Activated T-cell treated with anti-CD3 and anti-CD28 coated beads for 1 hour (primary cell): ENCODE measurements at places on chromosomes 7 and 10.

GRCh38 chr7:106501605-106502580 is 159.1 kb downstream of the CCDC71L start:
- no peak for DNase-seq

DNA sequence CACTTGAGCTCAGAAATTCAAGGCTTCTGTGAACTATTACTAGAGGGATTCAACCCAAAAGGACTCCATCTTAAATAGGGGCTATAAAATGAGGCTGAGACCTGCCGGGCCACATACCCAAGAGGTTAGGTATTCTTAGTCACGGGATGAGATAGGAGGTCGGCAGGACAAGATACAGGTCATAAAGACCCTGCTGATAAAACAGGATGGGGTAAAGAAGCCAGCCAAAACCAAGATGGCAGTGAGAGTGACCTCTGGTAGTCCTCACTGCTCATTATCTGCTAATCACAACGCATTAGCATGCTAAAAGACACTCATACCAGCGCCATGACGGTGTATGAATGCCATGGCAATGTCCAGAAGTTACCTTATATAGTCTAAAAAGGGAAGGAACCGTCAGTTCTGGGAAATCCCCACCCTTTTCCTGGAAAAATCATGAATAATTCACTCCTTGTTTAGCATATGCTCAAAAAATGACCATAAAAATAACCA is 101.2 kb upstream of the TRIM24 start:
- DNase-seq = no peak

- no peak for DNase-seq
These were observed 1.1 kb downstream of the SNX13 start for GRCh38 chr7:17939211-17939605.

DNA sequence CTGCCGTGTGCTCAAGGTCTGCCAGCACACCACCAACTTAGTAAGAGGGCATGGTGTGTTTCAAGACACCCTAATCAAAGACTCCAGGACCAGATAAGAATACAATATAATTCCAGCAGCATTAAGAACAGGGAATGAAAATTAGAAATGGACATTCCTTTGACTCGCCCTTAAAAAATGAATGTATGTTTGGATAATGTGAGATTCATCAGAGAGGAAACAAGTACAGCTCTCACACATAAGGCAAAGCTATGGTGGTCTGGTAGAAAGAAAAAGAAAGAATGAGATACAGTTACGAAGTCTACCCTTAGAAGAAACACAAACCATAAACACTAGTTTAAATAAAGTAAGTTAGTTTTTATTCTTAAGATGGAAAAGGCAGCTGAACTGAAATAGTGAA is 174.8 kb upstream of the ANK3 start:
- no peak for DNase-seq

DNA sequence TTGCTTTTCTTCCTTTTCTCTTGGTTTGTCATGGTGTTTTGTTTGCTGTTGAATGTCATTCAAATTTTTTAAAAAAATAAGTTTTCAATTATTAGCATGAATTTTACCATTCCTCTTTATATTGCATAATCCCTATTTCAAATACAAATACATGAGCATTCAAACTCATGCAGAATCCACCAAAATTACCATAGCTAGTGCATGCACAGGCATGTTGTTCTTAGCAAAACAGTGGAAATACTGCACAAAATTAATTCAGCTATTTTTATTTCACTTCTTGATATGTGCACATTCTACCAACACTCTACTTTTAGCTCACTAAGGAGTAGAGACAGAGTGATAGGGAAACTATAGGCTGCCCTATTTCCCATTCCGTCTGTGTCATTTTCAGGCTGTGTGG is 670.1 kb upstream of the LRRN3 start:
- DNase-seq = no peak

DNA sequence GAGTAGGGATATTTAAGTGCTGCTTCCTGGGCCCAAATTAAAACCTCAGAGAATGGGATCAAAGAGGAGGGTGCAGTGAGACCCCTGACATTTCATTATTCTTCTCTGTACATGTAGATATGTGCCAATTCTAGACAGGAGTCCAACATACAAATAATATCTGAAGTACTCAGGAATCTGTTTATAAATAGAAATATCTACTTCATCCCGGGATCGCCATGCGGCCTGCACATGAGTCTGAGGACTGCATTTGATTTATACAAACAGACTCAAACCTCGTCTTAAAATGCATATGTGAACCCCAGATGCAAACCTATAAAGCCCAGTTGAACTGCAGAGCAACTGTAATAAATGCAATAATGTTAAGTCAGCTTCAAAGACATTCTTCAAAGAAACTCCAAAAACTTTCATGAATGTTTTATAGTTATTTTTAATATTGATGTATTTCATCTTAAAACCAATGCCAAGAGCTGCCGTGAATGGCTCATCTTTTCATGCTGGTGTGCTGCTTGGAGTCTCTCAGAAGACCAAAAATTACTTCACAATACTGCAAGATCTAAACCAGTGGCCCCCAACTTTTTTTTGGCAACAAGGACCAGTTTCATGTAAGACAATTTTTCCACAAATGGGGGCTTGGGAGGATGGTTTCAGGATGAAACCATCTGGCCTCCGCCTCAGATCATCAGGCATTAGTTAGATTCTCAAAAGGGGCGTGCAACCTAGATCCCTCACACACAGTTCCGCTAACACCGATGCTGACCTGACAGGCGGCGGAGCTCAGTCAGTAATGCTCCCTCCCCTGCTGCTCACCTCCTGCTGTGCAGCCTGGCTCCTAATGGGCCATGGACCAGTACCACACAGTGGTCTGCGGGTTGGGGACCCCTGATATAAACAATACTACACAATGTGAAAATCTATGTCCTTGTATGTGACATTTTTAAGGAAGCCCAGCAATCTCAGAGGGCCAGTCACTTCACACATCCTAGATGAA is 166.9 kb downstream of the PARD3 start:
- DNase-seq = no peak

GRCh38 chr7:17488829-17489228 is 190.4 kb downstream of the AHR start:
- no peak for DNase-seq

- no peak for DNase-seq
These were observed 169.8 kb downstream of the SGMS1 start for GRCh38 chr10:50453940-50454339.

- DNase-seq = no peak
These were observed 162.7 kb downstream of the PFKFB3 start for GRCh38 chr10:6365384-6365783.

GRCh38 chr7:38813768-38814167 is 95.2 kb downstream of the VPS41 start:
- DNase-seq = no peak

DNA sequence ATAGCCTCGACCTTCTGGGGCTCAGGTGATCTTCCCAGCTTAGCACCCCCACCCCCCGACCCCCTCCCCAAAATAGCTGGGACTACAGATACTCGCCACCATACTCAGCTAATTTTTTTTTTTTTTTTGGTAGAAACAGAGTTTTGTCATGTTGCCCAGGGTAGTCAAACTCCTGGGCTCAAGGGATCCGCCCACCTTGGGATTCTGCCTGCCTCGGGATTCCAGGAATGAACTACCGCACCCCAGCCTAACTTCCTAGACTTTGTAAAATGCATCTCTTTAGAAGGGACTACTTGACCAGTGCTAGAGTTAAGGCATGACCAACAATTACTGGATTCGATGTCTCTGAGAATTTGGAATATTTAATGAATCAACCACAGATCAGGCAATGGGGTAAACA is 85.9 kb downstream of the MDFIC start:
- DNase-seq = no peak

DNA sequence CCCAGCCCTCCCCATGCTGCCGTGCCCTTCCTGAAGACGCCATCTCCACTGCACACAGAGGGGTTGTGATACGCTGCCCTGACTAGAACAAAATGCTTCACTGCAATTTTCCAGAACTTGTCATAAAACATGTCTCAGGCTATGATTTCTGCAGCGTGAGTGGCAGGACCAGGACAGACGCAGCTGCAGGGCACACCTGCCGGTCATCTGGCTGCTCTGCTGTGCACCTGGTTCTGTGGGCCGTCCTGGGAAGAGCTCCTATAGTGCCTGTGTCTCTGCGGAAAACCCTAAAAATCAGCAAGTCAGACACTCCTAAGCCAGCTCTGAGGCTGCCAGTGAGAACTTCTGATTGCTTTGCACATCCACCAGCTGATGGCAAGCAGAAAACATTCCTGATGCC is 39.7 kb upstream of the DIP2C start:
- no peak for DNase-seq

- DNase-seq = no peak
These were observed 283.6 kb downstream of the ADRA2A start for GRCh38 chr10:111360260-111360925.

GRCh38 chr10:55629793-55630490 is 731.1 kb downstream of the ZWINT start:
- no peak for DNase-seq

DNA sequence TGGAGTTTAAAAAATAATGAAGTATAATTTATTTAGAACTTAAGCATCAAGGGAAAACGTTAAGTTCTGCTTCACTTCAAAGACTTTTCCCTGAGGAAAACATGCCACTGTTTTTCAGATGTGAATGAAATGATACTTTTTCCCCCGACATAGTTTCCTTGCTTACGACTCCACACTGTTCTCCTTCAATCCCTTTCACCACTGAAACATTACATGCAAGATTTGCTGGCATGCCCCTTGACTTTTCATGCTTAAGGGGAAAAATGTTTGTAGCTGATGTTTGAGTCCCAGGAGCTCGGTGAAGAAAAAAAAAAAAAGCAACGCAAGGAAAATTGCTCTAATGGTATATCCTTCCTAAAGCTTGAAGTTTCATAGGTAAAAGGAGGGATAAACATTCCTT is 10.0 kb downstream of the GLI3 start:
- DNase-seq = no peak

GRCh38 chr7:47514367-47514766 is 67.5 kb downstream of the TNS3 start:
- no peak for DNase-seq

DNA sequence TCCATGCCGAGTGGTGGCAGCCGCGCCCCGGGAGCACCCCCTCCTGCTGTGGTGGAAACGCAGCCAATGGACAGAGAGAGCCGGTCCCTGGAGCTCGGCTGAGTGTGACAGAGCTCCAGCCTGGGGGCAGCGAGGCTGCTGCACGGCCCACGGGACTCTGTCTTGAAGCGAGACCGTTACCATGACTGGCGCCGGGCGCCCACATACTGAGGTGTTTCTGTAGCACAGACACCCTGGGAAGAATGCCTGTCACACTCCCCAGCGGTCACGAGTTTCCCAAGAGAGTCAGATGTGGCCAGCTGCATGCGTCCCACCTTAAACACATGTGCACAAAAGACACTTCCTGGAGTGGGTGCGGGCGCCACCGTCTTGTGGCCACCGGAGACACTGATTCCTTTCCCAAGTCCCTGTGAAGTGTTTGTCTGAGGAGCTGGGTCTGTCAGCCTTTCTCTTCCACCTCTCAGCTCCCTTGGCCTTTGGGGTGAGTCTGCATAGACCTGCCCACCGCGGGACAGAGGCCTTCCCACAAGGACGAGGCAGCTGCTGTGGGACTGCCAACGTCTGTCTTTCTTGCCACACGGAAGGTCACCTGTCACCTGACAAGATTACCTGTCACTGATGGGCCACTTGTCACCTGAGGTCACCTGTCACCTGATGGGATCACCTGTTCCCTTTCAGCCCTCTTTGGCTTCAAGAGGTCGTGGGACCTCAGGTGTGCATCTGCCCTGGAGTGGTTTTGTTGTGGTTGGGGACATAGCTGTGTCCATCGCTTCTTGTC is 94.6 kb downstream of the DNAJB6 start:
- no peak for DNase-seq

GRCh38 chr7:2100278-2101208 is 132.2 kb downstream of the MAD1L1 start:
- no peak for DNase-seq

DNA sequence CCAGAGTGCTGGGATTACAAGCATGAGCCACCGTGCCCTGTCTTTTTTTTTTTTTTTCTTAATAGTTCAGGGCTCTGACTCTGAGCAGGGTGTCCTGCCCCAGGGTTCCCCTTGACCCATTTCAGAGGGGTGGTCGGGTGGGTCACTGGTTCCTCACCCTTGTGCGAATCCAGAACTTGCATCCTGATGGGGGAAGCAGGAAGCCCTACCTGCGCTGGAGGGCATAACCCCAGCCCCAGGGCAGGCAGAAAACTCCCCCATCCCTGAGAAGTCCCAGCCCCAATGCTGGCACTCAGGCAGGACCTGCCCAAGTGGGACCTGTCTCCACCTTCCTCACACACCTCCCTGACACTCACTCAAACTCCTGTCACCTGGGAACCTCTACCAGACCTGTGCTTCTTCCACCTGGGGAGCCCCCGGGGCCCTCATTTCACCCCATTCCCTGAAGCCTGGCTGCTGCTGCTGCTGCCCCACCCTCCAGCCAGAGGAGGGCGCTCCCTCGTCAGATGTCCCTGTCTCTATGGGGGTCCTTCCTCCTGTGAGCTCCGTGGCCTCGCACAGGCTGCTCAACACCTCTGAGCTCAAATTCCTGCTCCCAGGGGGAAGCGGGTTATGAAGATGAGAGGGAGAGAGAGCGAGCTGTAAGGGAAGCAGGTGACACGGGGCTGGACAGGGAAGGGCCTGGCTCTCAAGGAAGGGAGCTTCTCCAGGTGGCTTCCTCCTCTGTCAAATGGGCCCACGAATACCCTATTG is 15.1 kb upstream of the ZNF273 start:
- DNase-seq = peak; percentile 17

DNA sequence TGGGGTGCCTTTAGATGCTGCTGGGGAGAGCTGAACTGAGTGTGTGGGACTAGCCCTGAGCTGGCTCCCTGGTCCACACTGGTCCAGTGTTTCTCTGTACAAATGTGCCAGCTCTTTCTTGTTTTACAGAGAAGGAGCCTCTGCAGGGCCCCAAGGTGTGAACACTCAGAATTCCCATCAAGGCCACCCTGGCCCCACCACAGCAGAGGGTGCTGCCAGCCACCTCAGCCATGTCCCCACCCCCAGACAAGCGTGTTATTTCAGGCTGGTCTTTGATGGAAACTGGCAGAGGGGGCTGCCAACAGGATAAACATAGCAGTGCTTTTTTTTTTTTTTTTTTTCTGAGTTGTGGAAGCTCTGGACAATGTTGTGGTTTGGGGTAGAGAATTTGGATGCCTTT is 68.5 kb upstream of the LRRC18 start:
- no peak for DNase-seq

DNA sequence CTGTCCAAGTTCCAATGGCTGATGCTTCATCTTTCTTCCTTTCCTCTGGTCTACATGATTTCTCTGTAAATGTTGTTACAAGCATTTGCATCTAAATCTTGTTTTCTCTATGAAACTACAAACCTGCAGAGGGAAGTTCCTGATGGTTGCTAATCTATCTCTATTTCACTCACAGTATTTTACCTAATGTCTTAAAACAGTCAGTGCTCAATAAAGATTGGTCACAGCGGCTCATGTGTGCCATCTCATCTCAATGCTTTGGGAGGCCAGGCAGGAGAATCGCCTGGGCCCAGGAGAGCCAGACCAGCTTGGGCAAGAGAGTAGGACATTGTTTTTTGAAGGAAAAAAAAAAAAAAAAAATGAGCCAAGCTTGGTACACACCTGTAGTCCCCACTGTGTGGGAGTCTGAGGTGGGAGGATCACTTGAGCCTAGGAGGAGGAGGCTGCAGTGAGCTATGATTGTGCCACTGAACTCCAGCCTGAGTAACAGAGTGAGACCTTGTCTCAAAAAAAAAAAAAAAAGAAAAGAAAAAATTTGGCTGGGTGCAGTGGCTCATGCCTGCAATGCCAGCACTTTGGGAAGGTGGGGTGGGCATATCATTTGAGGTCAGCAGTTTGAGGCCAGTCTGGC is 71.3 kb upstream of the ARMC3 start:
- DNase-seq = no peak

GRCh38 chr10:75492173-75492925 is 60.9 kb downstream of the LRMDA start:
- no peak for DNase-seq

GRCh38 chr7:50837965-50838364 is 55.3 kb upstream of the GRB10 start:
- DNase-seq = no peak
